ENCODE measurements at places on chromosomes 3 and 15.

GRCh38 chr3:41304593-41304992 lies 105.3 kb downstream of the CTNNB1 start:
- peak; percentile 31 for DNase-seq

DNA sequence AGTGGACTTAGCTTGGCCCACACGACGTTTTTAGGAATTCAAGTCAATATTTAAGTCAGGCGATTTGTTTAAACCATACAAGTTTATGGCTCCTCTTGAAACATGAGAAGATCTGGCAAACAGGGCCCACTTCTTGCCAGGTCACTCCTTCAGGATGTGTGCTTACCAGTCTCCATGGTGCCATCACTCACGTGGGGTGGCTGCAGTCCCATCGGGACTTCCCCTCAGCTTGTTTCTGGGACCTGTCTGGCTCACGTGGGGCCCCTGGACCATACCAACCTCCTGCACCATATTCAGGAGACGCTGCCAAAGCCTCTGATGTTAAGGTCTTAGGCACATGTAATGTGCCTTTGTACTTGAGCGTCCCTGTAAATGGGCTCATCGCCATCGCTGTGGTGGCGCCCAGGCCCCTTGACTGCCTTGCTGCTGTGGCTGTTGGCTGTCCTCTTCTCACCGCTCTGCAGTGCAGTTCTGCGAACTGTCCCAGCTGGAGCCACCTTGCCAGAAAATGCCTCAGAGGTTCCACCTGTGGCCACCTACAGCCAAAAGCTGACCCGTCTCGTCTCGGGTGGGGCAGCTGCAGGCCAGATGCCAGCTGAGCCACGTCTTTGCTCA lies 8.9 kb downstream of the MCM2 start:
- DNase-seq = no peak

GRCh38 chr3:161991901-161992540 lies 495.4 kb downstream of the OTOL1 start:
- DNase-seq = peak; percentile 41

DNA sequence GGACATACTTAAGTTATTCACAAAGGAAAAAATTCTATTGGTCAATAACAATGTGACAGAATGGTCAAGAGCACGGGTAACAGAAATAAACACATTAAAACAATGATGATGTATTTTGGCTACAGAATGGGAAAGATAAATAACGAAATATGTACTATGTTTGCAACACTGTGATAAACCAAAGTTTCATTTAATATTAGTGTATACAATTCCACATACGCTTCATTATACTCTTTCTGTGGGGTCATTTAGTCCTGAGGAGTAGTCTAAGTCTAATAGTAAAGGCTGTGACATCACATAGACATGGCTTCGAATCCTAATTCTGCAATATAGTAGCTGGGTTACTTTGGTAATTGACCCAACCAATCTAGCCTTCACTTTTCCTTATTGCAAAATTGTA lies 408.3 kb downstream of the MCTP2 start:
- DNase-seq = no peak

DNA sequence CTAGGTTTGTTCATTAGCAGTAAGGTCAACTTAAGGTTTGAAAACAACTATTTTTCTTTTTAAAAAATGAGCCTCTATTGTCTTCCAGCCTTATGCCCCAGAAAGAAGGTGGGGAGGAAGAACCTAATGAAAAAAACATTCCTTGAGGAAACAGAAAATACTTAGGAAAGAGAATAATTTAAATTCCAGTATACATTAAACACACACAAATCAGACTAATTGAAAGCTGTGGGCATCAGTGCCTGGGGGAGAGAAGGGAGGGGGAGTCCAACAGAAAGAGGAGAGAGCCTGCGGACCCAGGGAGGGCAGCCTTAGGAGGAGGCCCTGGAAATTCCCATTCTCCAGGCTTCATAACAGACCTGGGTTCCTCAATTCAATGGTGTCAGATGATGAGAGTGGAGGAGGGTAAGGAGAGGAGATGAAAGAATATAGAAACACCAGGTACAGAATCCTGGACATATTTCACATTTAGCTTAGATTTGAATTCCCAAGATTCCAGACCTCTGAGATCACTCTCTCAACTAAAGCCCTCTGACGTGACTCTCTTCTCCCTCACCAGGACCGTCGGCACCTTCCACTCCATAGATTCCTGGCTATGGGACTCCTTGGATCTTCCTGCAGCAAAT lies 320.5 kb upstream of the UMPS start:
- peak; percentile 72 for DNase-seq

DNA sequence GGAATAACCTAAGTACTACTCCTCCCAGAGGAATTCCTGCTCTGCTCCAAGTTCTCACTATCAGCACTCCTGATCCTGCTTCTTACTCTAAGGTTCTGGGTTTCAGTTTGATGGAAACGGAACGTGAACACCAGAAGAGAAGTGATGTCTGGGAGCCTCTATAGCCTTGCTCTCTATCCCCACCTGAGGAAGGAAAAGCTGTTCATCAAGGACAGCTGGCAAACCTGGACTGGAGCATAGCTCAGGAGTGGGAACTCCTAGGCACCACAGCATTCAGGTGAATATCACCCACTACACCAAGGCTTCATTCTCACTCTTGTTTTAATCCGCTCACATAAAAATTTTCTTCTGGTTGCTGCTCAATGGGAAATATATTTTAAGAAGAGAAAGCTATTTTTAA lies 13.0 kb upstream of the CADPS start:
- DNase-seq = no peak

GRCh38 chr3:121330118-121330517 lies 215.7 kb downstream of the POLQ start:
- no peak for DNase-seq

DNA sequence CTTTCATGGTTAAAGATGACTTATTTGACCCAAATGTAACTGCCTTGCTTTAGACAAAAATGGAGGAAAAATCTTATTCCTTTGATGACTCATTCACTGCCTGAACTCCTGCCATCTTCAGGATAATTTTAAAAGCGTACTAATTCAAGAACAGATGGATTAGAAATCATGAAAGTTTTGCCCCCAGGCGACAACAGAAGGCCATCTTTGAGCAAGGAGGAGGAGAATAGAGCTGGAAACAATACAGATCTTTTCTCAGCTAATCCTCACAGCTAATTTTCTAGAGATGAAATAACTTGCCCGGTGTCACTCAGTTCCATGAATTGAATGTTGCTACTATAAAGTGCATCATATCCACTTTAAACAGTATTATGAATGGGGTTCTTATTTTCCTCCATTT lies 324.7 kb upstream of the RARB start:
- peak; percentile 60 for DNase-seq

DNA sequence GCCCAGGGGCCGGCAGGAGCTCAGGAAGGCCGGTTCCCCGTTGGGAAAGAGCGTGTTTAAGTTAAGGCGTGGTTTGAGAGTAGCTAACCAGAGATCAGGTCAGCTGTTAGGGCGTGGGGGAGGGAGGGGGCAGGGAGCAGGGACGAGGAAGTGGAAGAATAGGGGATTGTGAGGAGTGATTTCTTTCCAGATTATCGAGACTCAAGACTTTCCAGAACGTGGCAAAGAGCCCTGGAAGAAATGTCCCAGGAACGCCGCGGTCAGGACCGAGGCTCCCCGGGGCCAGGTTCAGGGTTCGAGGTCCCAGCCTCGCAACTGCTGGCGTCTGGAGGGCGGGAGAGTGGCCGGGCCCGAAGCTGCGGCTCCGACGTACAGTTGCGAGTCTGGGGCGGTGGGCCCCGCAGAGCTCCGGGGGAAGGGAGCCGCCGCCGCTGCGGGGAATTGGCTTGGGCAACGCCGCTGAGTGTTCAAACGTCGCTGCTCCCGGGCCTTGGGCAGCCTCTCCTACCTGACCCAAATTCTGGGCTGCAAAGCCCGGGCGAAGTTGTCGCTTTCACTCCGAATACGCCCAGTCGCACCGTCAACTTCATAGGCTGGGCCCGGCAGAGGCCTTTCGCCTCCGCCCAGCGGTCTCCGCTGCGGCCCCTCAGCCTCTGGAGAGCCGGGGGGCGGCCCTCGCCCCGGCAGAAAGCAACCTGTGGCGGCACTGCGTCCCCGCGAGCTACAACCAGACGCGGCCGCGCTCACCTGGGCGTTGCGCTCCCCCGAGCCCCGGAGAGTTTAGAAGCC lies 9.5 kb downstream of the ISL2 start:
- peak; percentile 60 for DNase-seq

GRCh38 chr3:73411993-73412392 lies 212.7 kb downstream of the PDZRN3 start:
- DNase-seq = no peak

DNA sequence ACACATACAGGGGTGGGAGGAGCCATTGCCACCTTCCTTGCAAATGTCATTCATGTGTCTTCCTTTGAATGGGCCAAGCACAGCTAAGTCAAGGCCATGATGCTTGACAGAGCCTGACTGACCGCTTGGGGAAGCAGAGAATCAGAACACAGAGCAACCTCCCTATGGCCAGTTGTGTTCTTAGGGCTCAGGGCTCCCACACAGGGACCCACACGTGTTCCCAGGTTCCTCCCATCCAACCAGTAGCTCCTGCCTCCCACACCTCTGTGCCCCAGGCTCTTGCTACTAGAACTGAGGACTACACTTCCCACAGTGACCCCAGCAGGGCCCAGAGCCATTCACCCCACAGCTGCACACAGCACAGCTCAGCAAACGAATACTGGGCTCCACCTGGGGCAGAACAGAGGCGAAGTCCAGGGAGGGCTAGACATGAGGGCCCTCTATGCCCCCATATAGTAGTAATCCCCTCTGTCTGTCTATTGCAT lies 42.9 kb downstream of the KLF15 start:
- no peak for DNase-seq

DNA sequence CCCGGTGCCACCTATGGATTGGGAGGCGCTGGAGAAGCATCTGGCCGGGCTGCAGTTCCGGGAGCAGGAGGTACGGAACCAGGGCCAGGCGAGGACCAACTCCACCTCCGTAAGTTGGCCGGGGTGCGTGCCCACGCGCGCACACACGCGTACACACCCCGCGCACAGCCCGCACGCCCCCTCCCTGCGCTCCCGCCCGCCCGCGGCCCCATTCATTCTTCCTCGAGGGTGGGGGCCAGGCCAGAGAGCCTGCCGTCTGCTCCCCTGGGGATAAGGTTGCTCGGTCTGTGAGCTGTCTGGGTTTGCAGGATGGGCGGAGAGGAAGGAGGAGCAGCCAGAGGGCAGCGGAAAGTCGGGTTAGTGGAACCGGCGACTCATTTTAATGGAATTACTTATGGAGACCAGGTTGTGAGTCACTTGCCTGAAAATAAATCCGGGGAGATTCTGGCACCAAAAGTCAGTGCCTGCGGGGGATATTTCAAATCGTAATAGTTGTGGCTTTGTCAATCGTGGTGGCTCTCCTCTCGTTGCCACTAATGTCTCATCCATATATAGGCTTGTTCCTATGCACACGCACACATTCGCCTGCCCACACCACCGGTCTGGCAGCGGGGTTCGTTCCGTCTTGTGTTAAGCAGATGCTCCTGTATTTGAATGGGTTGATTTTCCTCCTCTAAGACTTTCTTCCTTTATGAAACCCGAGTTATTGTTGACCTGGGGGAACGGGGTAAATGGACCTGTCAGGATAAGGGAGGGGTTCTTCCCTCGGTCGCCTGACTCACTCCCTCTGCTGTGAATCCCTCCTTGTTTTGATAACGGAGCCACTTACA lies 223.4 kb upstream of the IL12A start:
- peak; percentile 100 for DNase-seq

GRCh38 chr3:64445944-64446300 lies 220.7 kb upstream of the PRICKLE2 start:
- no peak for DNase-seq

DNA sequence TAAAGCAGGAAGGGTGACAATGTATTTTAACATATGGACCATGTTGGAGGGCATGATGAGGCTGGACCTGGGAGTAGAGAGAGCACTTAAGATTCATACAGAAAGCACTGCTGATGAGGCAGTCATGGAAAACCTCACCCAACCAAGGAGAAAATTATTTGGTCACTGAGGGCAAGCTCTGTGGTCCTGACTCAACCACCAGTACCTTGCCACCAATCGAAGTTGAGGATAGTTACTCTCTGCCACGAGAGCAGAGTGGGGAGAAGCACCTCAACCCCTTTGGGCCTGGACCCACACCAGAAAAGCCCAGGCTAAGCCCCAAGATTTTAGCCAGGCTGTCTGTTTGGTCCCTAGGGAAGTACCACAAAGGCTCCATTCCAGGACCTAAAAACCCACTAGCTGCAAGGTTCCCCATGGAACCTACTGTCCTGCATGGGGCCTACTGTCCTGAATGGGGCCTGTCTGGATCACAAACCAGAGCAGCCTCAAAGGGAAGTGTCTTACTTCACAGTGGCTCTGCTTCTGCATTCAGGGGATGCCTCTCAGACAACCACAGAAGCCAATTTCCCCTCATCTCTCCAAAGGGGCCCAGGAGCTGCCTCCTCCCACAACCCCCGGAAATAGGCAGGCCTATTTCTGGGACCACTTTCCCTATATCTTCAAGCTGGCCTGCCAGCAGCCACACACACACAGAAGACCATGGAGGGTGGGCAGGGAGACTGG lies 4.2 kb downstream of the CCDC71 start:
- no peak for DNase-seq

DNA sequence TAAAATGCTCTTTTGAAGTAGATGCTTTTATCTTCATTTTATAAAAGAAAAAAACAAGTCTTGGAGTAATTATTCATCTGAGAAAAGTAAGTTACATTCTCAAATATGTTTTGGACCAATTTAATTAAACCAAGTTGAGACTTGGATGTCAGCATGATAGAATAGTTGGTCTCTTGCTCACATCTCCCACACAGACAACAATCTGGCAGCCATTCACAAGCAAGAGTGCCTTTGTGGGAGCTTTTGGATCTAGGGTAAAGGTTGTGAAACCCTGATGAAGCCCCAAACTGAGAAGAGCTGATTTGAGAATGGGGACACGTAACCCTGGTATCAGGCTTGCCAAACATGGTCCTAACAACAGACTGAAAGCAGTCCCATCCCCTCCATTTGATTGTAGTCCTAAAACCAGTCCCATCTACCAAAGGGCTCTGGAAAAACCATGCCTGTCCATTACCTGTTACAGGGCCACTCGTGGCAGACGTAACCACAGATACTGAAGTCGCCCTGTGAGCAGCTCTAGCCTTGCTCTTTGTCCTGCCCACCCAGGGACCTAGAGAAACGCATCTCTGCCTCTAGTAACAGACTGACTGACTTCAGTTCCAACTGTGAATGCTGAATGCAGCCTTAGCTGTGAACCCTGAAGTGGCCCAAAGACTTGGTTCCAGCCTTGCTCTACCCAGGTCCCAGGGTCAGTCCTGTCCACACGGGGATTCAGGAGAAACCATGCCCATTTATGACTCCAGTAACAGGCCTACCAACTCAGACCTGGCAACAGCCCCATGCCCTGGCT lies 145.5 kb upstream of the SYNPR start:
- peak; percentile 13 for DNase-seq

DNA sequence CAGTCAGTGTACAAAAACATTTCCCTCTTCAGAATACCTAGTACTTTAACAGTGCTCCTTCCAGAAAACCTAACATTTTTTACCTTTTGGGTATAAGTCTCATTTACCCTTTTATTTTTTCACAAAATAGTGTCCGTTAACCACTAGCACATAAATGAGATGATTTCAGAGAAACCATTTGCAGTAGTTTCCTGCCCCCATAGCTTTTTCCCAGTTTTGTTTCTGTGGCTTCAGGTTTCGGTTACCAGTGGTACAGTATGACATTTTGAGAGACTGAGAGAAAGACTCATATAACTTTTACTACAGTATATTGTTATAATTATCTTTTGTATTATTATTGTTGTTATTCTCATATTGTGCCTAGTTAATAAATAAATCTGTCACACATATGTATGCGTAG lies 6.2 kb upstream of the RBMS3 start:
- no peak for DNase-seq
